Glutamatergic neuron (in vitro differentiated cells): ENCODE measurements at places on chromosomes 11 and 22.

DNA sequence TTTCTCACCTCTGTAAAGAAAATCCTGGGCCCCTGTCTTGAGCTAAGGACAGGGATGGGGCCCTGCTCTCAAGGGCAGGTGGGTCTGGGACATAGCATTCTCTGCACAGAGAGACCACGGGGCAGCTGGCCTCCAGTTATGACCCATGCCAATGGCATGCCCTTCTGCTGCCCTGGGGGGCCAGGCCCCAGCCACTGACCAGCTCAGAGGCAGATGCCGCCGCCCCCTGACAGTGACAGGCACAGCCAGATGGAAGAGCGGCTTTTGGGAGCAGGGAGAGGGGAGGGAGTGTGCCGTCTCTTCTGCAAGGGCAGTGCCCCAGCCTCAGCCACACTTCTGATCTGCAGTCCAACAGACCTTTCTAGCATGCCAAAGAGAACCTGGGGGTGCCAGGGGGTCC lies 114.8 kb upstream of the NAV2 start:
- H3K27ac ChIP-seq = peak overlapping the region; percentile 36
- no peak overlapping the region for H3K4me3 ChIP-seq
- no peak for DNase-seq
- H3K36me3 ChIP-seq = peaks cover 11% of the 10 kb centered on the region
- H3K27me3 ChIP-seq = peaks cover 1% of the 10 kb centered on the region

GRCh38 chr11:12279672-12280108 lies 97.7 kb upstream of the PARVA start:
- H3K27me3 ChIP-seq = peaks cover 5% of the 10 kb centered on the region
- no peaks in the 10 kb centered on the region for H3K36me3 ChIP-seq
- no peak overlapping the region for H3K27ac ChIP-seq
- peaks cover 2% of the 10 kb centered on the region for H3K4me1 ChIP-seq
- no peak overlapping the region for H3K4me3 ChIP-seq

DNA sequence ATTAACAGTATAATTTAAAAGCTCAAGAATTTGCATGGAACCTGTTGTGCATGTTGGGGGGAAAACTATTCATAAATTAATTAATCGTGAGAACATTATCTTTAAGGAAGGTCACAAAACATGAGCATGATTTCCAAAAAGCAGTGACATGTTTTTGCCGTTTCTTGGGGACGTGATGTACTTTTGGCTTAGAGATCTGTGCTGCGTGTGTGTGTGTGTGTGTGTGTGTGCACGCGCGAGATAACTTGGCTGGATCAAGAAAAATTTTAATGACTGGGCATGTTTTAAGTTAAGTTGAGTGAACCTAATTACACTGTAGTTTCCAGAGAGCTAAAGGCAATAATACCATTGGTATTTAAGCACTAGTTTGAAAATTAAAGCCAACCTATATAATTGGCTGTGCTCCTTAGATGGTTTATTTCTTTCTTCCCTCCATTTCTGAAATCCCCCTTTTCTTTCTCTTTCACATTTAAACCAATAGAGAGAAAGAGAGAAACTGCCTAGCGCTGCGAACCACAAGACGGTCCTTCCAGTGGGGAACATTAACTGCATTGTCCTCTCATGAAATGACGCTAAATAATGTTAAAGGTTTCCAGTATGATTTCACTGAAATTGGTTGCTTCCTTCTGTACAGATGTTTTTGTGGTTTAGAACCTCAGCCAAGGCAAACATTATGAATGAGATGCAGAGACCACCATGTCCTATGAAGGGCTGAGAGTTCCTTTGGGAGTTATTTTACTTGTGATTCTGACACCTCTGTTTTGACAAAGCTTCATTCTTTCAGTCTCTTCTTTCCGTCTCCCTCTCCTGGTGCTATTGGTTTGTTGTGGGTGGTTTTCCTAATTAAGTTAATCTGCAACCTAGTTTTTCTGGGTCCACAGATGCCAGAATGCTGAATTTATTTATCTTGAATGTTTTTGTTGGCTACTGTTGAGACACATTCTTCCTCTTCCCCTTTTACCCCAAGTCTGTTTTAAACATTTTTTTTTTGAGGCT lies 51.7 kb downstream of the ZBTB16 start:
- no peak overlapping the region for H3K27ac ChIP-seq
- no peaks in the 10 kb centered on the region for H3K36me3 ChIP-seq
- no peak overlapping the region for H3K4me3 ChIP-seq
- H3K4me1 ChIP-seq = peaks cover 22% of the 10 kb centered on the region
- H3K27me3 ChIP-seq = no peaks in the 10 kb centered on the region

GRCh38 chr22:36830601-36831000 lies 13.8 kb upstream of the PVALB start:
- DNase-seq = no peak
- no peak overlapping the region for H3K27ac ChIP-seq
- no peaks in the 10 kb centered on the region for H3K36me3 ChIP-seq
- no peaks in the 10 kb centered on the region for H3K4me1 ChIP-seq
- H3K4me3 ChIP-seq = no peak overlapping the region
- H3K27me3 ChIP-seq = peaks cover 6% of the 10 kb centered on the region

DNA sequence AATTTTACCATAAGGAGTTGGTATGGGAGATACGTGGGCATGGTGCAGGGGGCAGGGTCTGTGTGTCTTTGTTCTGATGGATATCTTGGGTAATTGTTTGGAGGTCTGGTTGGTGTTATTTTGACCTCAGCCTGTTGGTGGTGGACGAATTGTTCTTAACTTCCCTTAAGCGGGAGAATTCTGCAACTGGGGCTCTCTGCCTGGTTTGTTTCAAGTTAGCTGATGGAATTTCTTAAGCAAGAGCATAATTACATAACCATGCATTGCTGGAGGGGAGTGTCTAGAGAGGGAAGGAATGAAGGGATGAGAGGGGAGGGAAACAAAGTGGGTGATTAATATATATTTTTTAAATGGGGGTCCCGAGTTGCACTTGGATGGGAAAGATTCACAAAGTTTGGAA lies 908.5 kb upstream of the RAG2 start:
- H3K4me1 ChIP-seq = no peaks in the 10 kb centered on the region
- H3K36me3 ChIP-seq = no peaks in the 10 kb centered on the region
- no peak for DNase-seq
- H3K27me3 ChIP-seq = no peaks in the 10 kb centered on the region
- no peak overlapping the region for H3K27ac ChIP-seq
- no peak overlapping the region for H3K4me3 ChIP-seq

- no peak for DNase-seq
- no peak overlapping the region for H3K4me3 ChIP-seq
- H3K4me1 ChIP-seq = no peaks in the 10 kb centered on the region
- no peaks in the 10 kb centered on the region for H3K36me3 ChIP-seq
These were observed 47.1 kb upstream of the CTSC start for GRCh38 chr11:88384669-88385005.

GRCh38 chr22:46088541-46089311 lies 61.6 kb upstream of the PPARA start:
- peaks cover 15% of the 10 kb centered on the region for H3K27me3 ChIP-seq
- peaks cover 3% of the 10 kb centered on the region for H3K4me1 ChIP-seq
- peak overlapping the region; percentile 48 for H3K27ac ChIP-seq
- DNase-seq = no peak
- no peak overlapping the region for H3K4me3 ChIP-seq
- H3K36me3 ChIP-seq = no peaks in the 10 kb centered on the region

GRCh38 chr11:4480577-4481239 lies 1.7 kb upstream of the OR52K1 start:
- no peaks in the 10 kb centered on the region for H3K36me3 ChIP-seq
- H3K4me3 ChIP-seq = no peak overlapping the region
- no peak overlapping the region for H3K27ac ChIP-seq
- DNase-seq = no peak

- H3K27ac ChIP-seq = peak overlapping the region; percentile 94
- peak overlapping the region; percentile 99 for H3K4me3 ChIP-seq
- no peak for DNase-seq
- peaks cover 8% of the 10 kb centered on the region for H3K27me3 ChIP-seq
These were observed 826 bp upstream of the EEF1G start for GRCh38 chr11:62574363-62575071.

DNA sequence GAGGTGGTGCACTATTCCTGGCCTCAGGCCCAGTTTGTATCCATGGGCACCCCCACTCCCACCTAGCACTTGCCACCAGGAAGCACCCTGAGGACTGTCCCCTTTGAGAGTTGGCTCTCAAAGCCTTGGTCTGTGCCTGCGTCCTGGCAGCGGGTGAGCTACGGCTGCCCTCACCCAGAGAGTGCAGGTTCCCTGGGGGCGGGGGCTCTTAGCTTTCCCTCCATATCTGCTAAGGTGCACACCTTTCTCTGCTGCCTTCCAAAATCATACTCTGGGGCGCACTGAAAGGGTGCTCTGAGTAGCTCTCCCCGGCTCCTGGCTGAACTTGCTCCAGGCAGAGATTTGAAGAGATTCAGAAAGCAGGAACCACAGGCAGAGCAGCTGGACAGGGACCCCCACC lies 7.1 kb downstream of the KCNQ1 start:
- H3K27me3 ChIP-seq = peaks cover 11% of the 10 kb centered on the region
- no peaks in the 10 kb centered on the region for H3K4me1 ChIP-seq
- no peaks in the 10 kb centered on the region for H3K36me3 ChIP-seq

- DNase-seq = no peak
- H3K27me3 ChIP-seq = peaks cover 4% of the 10 kb centered on the region
- no peaks in the 10 kb centered on the region for H3K36me3 ChIP-seq
- peaks cover 15% of the 10 kb centered on the region for H3K4me1 ChIP-seq
These were observed 15.2 kb downstream of the MRGPRG start for GRCh38 chr11:3203221-3204043.

GRCh38 chr22:50027639-50028537 lies 15.3 kb upstream of the IL17REL start:
- H3K27me3 ChIP-seq = peaks cover 2% of the 10 kb centered on the region
- no peaks in the 10 kb centered on the region for H3K4me1 ChIP-seq
- H3K27ac ChIP-seq = no peak overlapping the region
- no peaks in the 10 kb centered on the region for H3K36me3 ChIP-seq

- peaks cover 10% of the 10 kb centered on the region for H3K4me1 ChIP-seq
- H3K4me3 ChIP-seq = no peak overlapping the region
- H3K36me3 ChIP-seq = no peaks in the 10 kb centered on the region
- H3K27ac ChIP-seq = no peak overlapping the region
- no peak for DNase-seq
- no peaks in the 10 kb centered on the region for H3K27me3 ChIP-seq
These were observed 6.9 kb downstream of the FAM168A start for GRCh38 chr11:73590991-73591390.
